Stimulated activated CD8-positive, alpha-beta memory T cell treated with anti-CD3 and anti-CD28 coated beads, Interleukin-2, amount 100 ng/mL, for 1 hour (primary cell): ENCODE measurements at places on chromosomes 2 and 18.

- no peak for DNase-seq
Measured at GRCh38 chr2:216989340-216990129, 129.7 kb upstream of the TNP1 start.

DNA sequence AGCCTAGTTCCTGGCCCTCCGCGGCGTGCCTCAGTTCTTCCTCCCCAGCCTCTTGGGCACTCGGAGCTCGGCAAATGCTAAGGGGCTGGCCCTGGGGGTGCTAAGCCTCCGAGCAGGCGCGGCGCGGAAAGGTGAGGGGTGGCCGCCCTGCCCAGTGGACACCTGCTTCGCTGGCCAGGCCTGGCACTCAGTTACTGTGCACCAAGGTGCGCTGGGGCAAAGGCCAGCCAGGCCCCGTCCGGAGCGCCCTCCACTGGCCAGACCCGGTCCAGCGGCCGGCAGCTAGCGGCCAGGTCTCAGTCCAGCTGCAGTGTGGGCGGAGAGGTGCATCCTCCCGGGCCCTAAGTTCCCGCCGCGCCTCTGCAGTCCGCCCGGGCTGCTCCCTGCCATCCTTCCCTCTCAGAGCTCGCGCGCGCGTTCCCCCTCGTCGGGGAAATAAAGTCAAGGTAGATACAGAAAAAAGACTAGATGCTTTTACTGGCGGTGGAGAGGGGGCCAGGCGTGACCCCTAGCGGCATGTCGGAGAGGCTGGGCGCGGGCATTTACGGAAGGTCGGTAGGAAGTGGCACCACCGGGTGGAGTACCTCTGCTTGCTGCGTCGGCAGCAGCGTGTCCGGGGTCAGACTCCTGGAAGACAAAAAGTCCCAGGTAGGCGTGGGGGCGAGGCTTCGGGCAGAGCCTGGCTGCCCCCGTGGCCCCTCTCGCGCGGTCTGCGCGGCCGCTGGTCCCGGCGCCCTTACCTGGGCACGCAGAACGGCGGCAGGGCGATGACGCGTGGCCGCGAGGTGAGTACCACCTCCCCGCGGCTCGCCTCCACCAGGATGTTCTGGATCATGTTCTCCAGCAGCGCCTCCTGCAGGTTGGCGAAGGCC, 9.4 kb upstream of the CRYBA2 start:
- DNase-seq: no peak

GRCh38 chr2:71064110-71064611, 4.3 kb upstream of the NAGK start:
- no peak for DNase-seq

DNA sequence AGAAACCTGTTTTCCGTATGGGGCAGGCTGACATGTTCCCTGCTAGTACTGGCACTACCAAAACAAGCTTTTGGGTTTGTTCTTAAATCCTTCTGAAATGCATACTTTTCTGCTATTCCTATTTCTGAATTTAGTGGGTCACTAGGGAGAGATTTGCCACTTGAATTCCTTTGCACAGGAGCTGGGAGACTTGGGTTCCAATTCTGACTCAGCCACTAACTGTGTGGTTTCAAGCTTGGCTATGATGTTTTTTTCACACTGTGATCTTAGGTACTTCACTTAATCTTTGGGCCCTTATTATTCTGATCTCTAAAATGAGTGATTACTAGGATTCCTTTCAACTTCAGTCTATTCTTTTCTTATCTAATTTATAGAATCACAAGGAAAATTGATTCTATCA, 105.5 kb downstream of the BCL11A start:
- DNase-seq: no peak

DNA sequence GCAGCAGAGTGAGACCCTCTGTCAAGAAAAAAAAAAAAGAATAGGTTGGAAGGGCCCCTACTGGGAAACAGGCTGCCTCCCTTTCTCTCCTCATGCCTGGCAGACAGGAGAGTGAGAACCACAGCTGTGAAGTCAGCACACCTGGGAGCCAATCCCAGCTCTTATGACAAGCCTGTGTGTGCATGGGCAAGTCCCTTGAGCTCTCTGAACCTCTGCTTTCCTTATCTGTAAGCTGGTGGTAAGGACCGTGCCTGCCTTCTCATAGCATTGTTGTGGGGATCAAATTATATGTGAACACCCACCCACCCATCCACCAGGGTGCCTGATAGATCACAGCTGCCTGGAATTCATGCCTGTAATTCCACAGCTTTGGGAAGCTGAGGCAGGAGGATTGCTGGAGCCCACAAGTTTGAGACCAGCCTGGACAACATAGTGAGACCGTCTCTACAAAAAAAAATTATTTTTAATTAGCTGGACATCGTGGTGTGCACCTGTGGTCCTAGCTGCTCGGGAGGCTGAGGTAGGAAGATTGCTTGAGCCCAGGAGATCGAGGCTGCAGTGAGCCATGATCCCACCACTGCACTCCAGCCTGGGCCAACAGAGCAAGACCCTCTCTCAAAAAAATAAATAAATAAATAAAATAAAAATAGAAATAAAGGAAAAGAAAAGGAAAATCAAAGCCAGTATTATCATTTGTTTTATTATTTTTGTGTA, 66.9 kb upstream of the MCFD2 start:
- no peak for DNase-seq

- DNase-seq: no peak
Measured at GRCh38 chr2:24852026-24852425, 58.8 kb downstream of the CENPO start.

DNA sequence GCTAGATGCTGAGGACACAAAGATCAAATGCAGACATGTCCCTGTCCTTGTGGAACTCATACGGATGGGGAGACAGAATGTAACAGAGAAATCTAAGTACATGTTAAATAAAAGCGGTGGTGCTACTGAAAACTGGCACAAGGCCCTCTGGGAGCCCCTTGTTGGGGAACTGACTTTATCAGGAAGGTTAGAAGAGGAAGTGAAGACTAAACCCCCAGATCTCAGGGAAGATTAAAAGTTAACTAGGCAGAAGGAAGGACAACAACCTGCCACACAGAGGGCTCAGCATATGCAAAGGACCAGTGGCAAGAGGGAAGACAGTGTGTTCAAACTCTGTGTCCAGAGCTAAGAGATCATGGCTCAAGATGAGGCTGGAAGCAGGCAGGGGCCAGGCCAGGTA, 4.8 kb downstream of the CACNB4 start:
- no peak for DNase-seq

- DNase-seq: no peak
Measured at GRCh38 chr2:124001696-124002430, 23.2 kb upstream of the CNTNAP5 start.

DNA sequence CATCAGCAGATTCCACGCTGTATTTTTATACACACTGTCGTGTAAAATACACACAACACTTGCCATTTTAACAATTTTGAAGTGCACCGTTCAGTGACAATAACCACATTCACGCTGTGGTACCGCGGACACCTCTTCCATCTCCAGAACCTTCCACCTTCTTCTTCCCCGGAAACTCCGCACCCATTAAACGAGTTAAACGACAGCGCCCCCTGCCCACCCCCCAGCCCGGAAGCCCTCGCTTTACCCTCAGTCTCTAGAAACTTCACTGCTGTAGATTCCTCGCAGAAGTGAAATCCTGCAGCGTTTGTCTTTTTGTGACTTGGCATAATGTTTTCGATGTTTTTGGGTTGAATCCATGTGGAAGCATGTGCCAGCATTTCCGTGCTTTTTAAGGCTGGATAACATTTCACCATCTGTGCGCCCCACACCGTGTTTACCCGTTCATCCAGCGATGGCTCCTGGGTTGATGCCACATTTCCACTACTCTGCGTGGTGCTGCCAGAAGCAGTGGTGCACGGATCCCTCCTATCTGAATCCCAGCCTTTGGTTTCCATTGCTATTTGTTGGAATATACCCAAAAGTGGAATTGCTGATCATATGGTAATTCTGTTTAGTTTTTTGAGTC, 32.0 kb upstream of the TMEM18 start:
- no peak for DNase-seq

DNA sequence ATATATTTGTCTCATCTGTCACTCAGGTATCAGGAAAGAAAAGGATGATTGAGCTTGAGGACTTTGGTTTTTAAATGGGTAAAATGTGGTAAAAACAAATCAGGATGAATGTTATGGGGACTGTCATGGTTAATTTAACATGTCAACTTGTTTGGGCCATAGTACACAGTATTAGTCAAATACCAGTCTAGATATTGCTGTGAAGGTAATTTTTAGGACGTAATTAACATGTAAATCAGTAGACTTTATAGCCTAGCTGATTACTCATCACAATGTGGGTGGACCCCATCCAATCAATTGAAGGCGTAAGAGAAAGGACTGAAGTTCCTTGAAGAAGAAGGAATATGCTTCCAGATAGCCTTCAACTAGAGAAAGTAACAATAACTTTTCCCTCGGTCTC, 275.7 kb upstream of the ZNF804A start:
- no peak for DNase-seq

- no peak for DNase-seq
Measured at GRCh38 chr2:58508006-58508405, 266.9 kb upstream of the FANCL start.

GRCh38 chr2:64945973-64946768, 43.0 kb upstream of the SLC1A4 start:
- peak; percentile 18 for DNase-seq

DNA sequence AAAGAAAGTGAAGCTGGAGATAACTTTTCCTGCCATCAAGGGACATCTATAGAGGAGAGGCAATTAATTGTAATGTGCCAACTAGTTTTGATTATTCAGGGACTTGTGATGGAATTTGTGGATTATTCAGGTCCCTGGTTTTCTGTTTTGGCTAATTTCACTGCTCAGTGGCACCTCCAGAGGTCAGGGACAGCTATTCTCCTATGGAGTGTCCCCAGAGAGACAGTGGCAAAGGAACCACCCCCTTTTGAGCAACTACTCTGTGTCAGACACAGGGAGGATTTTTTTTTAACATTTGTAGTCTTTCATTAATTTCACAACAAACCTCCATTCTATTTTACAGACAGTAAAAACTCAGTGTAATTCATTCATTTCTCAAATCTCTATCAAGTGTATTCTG, 206.0 kb upstream of the SPRED2 start:
- DNase-seq: no peak

DNA sequence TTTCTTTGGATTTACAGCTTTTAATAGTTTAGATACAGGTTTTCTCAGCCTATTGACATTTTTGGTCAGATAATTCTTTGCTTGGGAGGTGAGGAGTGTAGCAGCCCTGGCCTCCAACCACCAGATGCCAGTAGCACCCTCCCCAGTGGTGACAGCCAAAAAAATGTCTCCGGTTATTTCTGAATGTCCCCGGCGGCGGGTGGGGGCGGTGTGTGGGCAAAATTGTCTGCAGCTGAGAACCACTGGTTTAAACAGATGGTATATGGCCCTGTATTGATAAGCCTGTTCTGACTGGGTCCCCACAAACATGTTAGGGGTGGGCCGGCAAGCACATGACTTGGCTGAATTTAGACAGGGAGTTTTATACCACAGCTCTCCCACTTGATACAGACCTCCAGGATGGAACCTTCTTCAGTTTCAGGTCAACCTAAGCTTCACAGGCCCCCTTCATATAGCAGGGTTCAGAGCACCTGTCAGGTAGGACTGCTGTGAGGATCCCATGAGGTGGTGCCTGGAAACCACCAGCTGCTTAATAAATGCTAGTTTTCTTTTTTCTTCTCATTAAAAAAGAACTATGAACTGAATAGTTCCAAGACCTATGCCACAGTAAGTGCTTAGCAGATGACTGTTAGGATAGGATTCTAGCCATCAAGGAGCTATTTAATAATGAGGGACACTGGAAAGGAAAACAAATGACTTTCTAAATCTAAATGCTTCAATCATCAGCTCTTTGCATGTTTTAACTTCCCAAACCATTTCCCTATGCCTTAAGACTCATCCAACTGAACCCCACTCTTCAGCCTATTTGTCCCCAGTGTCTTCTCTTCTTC, 18.1 kb downstream of the LPIN2 start:
- DNase-seq: peak; percentile 35

DNA sequence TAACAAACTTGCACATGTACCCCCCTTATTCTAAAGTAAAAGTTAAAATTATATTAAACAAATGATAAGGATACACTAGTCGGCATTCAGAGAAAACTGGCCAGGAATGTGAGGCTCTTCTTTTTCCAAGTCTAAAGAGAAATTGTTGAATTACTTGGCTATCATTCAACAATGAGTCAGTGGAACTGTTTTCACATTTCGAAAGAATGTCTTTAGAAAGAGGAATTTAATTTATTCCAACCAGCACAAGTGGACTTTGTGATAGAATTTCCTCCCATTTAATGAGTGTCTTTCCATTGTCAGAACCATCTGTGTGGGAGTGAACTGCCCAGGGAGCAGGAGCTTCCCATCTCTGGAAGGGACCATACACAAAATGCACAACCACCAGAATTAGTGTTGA, 792.2 kb downstream of the EPHA4 start:
- no peak for DNase-seq

GRCh38 chr18:61635901-61636528, 256.8 kb downstream of the RNF152 start:
- no peak for DNase-seq

- no peak for DNase-seq
Measured at GRCh38 chr2:237141571-237142051, 55.9 kb downstream of the COPS8 start.

GRCh38 chr18:66110607-66111006, 359.8 kb downstream of the CDH7 start:
- DNase-seq: no peak

- DNase-seq: no peak
Measured at GRCh38 chr2:230873661-230874401, 9.1 kb downstream of the ITM2C start.

- DNase-seq: no peak
Measured at GRCh38 chr2:186346216-186346615, 139.8 kb upstream of the ZC3H15 start.

GRCh38 chr18:44733754-44734465, 53.2 kb downstream of the SETBP1 start:
- DNase-seq: no peak

GRCh38 chr2:216698895-216699294, 3.5 kb upstream of the IGFBP5 start:
- DNase-seq: no peak

- DNase-seq: no peak
Measured at GRCh38 chr18:23378302-23378686, 74.8 kb upstream of the RIOK3 start.

DNA sequence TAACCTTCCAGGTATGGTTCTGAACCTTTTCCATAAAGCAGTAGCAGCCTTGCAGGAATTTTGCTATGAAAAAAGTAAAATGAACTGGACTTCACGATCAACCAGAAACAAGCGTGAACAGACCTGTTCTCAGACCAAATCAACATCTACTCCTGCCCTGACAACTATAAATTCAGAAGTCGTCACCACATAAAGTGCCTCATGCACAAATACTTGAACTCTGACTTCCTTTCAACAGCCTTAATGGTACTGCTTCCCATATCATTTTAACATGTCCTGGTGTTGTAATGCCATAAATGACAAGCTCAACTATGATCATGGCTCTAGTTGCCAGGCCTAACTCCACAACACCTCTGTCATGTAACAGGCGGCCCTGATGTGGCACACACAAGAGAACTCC, 262.4 kb downstream of the MTX2 start:
- DNase-seq: no peak

DNA sequence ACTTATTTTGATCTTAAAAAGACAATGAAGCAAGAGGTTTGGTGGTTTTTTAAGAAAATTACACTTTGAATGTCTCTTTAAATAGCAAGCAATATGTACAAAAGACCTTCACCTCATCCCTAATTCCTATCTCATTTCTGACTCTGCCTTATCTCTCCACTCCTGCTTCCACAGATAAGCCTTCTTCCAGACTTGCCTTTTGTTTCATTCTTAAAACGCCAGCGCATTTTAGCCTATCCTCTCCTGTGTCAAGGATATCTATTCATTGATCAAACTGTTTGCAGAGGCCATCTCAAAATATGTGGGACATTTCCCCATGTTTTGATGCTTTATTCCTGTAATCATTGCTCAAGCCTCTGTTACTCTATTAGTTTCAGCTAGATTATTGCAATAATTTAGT, 562.5 kb downstream of the PARD3B start:
- DNase-seq: no peak
